ENCODE measurements at places on chromosomes 6 and 20. TPM values are rescaled to one million over a fixed set of nuclear protein-coding genes. Genes with fewer than 3 reads are reported as not detected.

The PSMB9 gene
- polyA plus RNA-seq = 33.4 TPM

The KCNB1 gene
- polyA plus RNA-seq = 0.99 TPM

The ANKRD6 gene
- 7.5 TPM for polyA plus RNA-seq

The KCNK16 gene
- polyA plus RNA-seq = not detected

The MATN4 gene
- 0.06 TPM for polyA plus RNA-seq

DNA sequence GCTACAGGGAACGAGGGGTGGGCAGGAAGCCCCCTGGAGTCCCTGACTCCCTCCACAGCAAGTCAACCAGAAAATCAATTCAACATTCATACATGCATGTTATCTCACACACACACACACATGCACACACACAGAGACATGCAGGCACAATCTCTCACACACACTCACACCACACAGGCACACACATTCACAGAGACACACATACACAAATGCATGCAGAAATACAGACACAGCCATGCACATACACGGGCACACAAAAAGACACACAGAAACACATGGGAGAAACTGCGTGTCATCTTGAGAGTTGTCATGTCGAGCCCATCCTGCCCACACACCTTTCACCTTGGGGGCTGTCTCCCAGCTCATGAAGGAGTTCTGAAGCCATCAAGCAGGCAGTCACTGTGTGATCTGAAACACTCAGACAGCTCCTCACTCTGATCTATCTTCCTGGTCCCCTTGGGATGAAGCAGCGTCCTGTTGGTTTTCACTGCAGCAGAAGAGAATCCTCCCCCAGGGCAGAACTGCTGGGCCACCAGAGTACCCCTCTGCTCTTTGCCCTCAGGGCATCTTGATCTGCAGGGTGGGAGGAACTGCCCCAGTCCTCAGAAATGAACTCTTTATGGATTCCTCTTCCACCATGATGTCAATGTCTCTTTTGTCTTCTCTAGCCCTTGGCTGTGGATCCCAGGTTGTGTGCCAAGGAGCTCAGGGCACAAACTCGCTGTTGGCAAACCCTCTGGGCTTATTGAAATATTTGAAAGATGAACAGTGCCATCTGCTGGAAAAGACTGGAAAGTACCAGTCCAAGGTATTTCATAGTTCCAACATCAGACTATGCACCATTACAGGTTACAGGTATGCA, 8.8 kb downstream of the RAET1L start:
- no peak for DNase-seq

- no peak for DNase-seq
These were observed 171.4 kb upstream of the TFAP2D start for GRCh38 chr6:50541941-50542340.

- no peak for DNase-seq
These were observed 64.9 kb upstream of the TAB2 start for GRCh38 chr6:149252622-149253021.

DNA sequence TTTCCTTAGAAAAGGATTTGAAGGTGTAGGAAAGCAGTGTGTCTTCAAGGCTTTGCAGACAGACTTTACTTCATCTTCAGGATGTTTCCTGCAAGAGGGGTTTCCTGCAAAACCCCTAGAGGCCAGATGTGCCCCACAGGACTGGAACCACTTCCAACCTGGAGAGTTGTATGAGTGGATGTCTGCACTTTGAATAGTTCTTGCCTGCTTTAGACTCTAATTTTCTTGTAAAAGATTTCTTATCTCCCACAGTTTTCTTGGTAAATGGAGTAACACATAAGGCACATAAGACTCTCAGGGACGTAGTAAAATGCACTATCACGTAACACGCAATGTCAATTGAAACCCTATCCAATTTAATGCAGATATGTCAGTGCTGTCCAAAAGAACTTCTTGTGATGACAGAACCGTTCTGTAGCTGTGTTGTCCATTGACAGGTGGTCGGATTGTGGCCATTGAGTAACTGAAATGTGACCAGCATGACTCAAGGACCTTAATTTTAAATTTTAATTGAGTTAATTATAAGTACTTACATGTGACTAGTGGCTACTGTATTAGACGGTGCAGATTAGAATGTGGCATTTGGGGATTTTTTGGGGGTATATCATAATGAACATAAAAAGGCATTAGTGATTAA, 118.7 kb downstream of the JARID2 start:
- no peak for DNase-seq

DNA sequence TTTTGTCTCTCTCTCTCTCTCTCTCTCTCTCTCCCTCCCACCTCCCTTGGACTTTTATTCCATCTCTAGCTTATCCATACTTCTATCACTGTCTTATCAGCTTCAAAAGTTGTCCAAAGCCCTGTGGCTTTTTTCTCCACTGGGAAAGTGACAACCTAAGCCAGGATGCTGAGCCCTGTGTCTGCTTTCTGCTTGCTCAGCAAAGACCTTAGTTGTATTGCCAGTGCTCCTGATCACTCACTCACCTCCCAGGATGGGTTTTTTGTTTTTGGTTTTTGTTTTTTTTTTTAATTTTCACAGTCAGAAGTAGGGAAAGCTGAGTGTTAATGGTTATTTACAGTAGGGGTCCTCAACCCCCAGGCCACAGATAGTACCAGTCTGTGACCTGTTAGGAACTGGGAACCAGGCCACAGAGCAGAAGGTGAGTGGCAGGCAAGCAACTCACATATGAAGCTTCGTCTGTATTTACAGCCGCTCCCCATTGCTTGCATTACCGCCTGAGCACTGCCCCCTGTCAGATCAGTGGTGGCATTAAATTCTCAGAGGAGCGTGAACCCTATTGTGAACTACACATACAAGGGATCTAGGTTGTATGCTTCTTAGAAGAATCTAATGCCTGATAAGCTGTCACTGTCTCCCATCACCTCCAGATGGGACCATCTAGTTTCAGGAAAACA, 125.0 kb upstream of the ID4 start:
- no peak for DNase-seq

DNA sequence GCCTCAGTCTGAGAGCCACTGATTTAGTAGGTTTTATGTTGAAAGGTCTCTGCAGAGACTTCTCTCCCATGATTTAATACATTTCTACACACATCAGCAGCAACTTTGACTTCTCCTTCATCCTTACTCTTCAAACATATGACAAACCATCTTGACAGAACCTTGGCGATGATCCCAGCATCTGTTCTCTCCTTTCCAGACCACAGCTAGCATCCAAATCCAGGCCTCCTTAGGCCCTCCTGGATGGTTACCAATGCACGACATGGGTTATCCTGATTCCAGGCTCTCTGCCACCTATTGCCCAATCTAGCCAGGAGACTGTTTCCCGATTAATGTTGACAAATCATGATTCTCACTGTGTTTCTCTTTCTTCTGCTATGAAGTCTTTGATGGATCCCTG, 16.8 kb downstream of the LAMA4 start:
- DNase-seq = peak; percentile 77

GRCh38 chr6:106181664-106182418, 95.7 kb downstream of the PRDM1 start:
- DNase-seq = no peak

DNA sequence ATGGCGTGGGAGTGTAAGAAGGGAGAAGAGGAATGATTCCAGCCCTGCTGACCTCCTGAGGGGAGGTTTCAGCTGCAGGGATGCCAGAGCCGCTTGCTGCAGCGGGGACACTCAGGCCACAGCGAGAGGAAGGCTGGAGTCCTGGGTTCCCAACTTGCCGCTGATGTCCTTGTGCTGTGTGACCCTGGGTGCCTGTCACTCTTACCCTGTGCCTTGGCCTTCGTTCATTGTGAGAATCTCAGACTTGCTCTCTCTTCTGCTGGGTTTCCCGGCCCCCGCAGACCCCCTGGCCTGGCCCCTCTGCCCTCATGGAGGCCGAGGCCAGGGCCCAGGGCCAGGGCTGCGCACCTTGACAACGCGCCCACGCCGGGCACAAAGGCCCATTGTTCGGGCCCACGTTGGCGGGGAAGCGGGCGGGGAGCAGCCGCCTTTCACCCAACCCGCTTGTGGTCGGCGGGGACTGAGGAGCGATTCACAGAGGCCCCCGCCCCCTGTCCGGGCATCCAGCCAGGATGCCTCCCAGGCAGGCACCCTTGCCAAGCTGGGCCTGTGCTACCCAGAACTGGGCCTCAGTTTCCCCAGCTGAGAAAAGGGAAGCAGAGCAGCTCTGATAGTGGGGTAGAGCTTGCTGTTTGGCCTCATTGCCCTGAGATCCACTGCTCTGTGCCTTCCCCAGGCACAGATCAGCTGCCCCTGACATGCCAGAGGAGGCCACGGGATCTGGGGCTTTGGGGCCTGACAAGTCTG, 52.4 kb downstream of the CEBPB start:
- no peak for DNase-seq

All from heart right ventricle (tissue), 16 donors.